ENCODE measurements at places on chromosomes 3 and 15.

- DNase-seq: no peak
Observed at GRCh38 chr15:41713047-41713446, 52.8 kb downstream of the MGA start.

DNA sequence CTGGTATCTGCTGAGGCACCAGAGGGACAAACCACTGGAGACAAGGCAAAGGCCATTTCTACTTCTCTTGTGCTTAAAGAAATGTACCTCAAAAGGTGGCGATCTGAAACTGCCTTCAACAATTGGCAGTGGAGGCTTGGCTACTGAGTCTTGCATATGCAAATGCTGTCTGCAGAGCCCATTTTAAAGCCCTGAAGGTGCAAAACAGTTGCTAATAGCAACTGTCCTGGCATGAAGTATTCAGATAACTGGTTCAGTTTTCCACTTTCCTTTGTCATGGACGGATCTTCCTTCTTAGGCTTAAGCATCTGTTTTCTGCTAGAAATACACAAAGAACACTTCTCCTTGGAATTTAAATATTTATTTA, 71.4 kb upstream of the PSMD6 start:
- no peak for DNase-seq

- no peak for DNase-seq
Observed at GRCh38 chr15:77440378-77440999, 19.8 kb downstream of the HMG20A start.

- no peak for DNase-seq
Observed at GRCh38 chr3:188259191-188259590, 105.2 kb downstream of the LPP start.

GRCh38 chr15:31469786-31470525, 143.3 kb downstream of the KLF13 start:
- DNase-seq: no peak

- peak; percentile 70 for DNase-seq
Observed at GRCh38 chr15:40859206-40859851, 14.7 kb downstream of the RHOV start.

DNA sequence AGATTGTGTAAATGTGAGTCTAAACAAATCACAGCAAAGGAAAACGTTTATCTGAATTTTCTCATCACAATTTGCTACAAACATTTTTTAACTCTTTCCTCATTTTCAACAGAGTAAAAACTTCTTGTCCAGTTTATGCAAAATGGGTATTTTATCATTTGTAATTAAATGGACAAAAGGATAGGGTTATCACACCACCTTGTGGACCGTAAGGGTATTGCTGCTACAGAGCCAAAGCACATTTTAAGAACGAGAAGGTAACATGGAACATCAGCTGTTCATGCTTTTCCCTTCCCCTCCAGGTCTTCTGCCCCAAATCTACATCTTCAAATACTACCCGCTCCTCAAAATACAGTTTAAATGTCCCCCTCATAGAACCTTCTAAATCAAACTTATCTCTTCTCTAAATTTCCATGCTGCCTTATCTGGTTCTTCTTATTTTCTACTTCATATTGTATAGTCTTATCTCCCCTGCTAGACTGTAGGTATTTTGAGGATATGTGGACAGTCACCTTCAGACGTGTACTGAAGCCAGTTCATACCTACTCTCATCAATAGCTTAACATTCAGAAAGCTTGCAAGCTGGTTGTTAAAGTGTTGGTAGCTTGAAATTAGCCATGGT, 12.8 kb upstream of the SETMAR start:
- peak; percentile 19 for DNase-seq

DNA sequence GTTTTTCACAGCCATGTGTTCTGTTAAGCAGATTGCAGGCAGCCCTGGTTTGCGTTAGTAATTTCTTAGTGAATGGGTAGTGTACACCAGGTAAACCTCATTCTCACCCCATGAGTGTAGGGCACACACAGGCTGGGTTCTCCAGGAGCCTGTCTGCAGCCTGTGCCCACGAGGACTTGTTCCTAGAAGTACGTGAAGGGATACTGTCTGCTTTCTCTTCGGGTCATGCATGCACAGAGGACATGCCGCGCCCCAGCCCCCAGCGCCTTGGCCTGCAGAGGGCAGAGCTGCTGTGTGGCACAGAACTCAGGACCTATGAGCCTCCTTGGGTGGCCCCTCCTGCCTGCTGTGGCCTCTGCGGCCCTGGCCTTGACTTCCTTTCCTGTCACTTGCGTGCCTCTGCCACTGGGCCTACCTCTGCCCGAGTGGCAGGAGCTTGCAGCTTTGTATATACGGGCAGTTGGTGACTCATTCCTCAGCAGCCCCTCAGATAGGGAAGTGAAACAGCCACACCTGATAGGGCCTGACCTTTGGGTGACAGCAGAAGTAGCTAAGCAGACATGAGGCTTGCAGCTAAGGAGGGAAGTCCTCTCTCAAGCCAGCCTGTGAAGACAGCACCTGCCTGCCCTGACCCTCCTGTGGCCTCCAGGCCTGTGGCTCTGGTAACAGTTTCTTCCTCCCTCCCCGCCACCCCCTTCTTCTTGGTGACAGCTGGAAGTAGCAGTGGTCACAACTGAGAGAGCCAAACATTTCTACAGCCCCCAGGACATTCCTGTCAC, 19.5 kb downstream of the PPCDC start:
- DNase-seq: peak; percentile 28

DNA sequence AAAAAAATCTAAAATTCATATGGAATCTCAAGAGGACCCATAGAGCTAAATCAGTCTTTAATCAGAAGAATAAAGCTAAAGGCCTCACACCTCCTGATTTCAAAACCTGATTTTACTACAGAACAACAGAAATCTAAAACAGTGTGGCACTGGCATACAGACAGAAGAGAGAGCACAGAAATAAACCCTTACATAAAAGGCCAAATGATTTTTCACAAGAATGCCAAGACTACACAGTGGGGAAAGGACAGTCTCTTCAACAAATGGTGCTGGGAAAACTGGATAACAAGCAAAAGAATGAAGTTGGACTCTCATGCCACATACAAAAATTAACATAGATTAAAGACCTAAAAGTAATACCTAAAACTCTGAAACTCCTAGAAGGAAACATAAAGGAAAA, 10.1 kb downstream of the TOP2B start:
- no peak for DNase-seq
